ENCODE measurements at places on chromosomes 5 and 9.

DNA sequence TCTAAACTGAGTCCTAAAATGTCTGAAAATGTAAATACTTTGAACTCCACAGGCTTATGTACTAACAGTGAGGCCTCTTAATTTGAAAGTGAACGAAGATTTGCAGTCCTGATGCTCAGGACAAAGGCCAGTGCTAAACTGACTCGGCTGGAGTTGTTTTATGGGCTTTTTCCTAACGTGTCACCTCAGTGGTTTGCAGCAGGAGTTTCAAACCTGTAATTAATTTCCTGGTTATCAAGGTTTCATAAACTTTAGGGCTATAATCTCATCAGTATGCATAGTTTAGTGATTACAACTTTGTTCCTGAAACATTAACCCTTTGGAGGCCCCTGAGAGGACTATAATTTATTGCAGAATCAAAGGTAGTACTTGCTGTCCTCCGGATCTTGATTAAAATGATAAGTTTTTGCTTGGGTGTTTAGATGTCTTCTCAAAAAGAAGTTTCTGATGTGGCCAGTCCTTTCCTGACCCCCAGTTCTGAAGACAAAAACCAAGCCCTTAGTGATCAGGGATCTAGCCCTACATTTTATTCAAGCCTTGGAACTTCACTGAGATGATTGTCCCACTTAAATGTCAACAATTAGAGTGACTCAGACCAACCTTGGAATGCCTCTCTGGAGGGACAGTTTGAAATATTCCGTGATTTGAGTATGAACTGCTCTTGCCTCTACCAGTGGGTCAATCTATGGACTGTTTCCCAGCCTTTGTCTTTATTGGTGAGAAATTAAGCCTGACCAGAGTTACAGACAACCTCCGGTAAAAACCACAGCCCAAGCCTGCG, 11.1 kb upstream of the S100Z start:
- no peak for DNase-seq

- DNase-seq, result no peak
Observed at GRCh38 chr5:81760521-81760920, 9.6 kb upstream of the SSBP2 start.

DNA sequence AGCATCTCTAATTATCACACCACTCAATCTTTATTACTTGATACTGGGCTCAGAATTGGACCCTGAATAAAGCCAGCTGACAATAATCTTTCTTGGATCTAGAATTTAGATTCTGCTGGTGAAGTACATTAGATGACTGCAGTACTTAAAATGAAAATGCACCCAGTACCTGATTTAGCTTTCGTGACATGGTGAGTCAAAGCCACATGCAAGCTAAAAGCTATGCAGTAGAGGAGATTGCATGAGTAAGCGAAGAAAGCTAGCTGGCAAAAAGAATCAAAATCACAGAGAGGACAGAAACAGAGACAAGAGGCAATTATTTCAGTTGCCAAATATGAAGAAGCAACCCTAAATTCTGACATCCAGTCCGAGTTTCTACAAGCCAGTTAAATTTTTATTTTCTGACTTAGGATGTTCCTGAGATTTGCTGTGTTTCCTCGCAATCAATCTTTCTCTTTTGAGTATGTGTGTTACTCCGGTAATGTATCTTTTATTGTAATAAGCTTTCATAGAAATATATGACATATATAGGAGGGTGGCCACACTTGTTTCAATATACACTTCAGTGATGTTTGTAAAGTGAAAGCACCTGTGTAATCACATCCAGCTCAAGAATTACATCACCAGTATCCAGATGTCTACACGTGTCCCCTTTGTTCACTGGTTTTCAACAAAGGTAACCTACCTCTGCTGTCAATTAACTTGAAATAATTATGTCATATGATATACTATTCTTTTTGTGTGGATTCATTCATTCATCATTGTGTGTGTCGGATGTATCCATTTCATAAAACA, 101.7 kb downstream of the CDH18 start:
- DNase-seq, result no peak

DNA sequence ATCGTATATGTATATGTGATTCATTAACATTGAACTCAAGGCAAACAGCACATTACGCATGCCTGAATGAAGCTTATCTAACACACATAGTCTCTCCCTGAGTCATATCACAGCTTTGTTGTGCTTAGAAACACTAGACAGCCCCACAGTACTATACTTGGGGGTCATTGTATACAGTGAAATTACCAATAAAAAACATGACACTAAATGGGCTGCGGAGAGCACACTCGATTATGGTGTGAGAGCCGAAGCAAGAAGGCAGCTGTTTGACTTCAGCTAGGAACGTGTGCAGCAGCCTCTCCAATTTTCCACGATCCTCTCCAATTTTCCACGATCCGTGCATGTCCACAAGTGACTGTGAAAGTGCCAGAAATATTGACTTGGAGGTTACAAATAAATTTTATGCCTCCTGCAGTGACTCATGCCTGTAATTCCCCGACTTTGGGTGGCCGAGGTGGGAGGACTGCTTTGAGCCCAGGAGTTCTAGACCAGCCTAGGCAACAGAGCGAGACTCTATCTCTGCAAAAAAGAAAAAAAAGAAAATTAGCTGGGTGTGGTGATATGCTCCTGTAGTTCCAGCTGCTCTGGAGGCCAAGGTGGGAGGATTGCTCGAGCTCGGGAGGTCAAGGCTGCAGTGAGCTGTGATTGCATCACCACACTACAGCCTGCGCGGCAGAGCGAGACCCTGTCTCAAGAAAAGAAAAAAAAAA, 102.4 kb downstream of the DAPK1 start:
- no peak for DNase-seq

- DNase-seq, result no peak
Observed at GRCh38 chr5:67100301-67100700, 96.3 kb downstream of the CD180 start.

DNA sequence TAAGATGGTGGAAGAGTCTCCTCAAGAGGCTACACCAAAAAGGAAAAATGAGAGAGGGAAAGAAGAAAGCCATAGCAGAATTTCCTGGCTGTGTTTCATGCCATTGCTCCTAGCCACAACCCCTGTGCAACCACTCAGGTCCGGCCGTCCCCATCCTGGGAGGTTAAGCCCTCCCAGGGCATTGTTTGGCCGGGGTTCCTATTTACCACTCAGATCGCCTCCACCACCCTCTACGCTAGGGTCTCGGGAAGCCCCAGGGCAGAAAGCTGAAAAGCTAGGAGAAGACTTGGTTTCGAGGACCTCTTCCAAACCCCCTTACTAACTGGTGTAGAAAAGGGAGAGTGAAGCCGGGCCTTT, 715 bp downstream of the RC3H2 start:
- DNase-seq, result no peak

GRCh38 chr5:67238191-67238590, 41.6 kb upstream of the CD180 start:
- DNase-seq, result no peak

DNA sequence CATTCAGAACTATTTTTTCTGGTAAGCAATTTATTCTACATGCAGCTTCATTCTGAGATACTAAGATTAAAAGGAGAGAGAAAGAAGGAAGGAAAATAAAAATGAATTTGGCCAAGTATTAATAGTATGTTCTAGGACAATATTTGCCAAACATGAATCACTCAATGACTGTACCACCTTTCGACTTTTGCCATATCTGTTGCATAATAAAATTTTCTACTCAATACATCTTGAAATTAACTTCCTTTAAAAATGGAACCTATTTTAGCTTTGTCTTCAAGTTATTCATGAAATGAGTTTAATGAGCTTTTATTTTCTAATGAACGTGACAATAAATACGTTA, 111.8 kb downstream of the MARCHF3 start:
- DNase-seq, result no peak
